ENCODE measurements at places on chromosomes 1 and 21. TPM values are rescaled to one million over a fixed set of nuclear protein-coding genes. Genes with fewer than 3 reads are reported as not detected.

- DNase-seq, result no peak
Observed at GRCh38 chr1:47635597-47635996, 197.8 kb downstream of the FOXD2 start.

DNA sequence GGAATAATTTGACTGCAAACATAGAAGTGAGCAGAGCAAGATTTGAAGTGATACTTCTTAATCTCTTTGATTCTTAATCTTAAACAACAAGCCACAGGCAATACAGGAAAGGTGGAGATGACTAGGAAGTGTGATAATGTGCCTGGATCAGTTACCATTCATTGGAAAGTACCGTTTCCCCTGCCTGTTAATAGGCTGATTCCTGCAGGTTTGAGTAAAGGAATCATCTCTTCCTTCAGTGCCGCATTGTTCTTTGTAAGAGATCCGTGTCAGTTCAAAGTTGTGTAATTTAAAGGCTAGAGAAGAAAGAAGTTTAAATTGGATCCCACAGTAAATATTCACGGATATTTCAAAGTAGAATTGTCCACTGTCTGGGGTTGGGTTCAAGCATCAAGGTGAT, 43.5 kb upstream of the BCL10 start:
- no peak for DNase-seq

FNDC5 gene
- total RNA-seq, result not detected

DNA sequence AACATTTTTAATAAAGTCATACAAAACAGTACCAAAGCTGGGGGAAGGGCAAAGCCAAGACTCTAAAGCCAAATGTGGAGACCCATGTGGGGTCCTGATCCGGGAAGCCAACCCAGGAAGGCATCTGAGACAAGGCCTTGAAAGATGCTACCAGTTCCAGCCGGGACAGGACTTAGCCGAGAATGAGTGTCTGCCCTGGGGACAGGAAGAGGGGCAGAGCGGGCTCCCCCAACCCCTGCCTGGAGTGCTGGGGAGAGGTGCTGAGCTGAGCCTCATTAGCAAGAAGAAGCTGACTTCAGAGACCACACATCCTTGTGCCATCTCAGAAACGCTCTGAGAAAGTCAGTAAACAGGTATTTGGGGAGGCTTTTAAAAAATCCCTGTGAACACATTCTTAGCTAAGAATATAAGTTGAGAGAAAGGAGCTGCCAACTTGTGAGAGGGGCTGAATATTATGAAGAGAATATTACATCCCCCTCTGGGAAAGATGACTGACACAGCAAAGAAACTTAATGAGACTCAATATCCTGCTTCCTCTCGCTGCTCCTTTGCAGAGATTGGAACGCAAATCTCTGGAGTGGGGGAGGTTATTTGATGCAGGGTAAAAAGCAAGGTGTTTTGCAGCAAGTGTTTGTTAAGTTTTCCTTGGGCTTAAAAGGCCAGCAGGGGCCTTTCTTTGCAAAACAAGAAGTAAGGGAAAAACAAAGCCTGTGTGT, 103.3 kb upstream of the KCND3 start:
- DNase-seq, result no peak

DNA sequence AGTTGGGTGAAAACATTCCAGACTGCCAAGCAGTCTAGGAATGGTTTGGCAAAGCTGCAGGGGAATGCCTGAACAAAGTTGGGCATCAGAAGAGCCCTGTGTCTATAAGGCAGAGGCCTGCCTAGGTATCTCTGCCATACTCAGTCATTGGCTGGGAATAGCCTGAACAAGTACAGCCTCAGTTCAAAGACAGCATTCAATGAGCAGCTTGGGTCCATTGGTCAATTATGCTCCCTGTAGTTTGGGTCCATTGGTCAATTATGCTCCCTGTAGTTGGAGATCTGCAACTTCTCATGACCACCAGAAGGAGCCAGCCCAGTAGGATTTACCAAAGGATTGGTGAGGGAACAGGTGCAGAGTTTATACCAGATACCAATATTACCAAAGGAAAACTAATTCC, 31.6 kb downstream of the FMO3 start:
- DNase-seq, result no peak

ASPM gene
- 0.16 TPM for total RNA-seq

PDC gene
- not detected for total RNA-seq

DNA sequence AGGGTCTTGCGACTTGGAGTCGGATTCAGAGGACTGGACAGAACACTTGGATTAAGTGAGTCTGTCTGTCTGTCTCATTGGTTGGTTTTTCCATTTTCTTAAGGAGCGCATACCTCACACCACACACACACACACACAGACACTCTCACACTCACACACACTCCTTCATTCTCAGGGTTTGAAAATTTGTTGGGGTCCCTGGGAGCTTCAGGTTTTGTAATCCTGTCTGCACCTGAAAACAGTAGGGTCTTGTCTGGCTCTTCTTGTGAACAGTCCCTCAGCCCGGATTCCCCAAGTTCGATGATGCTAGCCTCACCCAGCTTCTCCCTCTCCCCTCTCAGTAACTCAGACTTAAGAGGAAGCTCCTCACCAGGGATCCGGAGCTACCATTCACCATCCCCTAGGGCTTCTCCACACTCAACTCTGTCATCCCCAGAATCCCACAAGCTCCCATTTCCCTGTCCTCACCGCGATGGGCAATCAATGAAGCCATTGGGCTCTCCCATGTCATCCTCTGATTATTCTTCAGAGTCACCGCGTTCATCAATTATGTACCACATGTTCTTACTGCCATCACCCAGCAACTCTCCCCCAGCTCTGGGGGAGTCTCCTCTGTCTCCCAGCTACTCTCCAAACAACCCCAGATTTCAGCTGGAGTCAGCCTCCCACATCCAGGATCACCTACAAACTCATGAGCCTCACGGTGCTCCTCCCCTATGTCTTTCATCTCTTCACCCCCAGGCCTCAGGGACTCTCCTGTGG, 1530.9 kb upstream of the TPTE start:
- DNase-seq, result no peak

DNA sequence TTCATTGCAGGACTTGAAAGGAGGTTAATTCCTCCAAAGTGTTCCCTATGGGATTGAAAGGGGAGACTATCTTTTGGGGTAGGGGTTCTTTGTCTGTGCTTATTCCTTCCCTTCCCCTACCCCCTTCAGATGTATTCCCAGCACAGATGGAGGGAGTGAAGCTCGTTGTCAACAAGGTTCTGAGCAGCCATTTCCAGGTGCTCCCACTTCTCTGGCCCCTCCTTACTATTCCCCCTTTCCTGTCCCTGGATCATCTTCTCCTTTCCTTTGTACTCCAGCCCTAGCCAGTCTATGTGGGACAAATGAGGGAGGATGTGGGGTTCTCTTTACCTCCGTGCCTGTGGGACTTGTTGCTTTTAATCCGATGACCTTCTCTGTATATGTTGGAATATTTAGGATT, 899 bp downstream of the TOMM40L start:
- DNase-seq, result no peak

GRCh38 chr1:75985827-75986226, 53.6 kb upstream of the ASB17 start:
- no peak for DNase-seq

- DNase-seq, result no peak
Observed at GRCh38 chr1:24415910-24416665, 486 bp downstream of the NIPAL3 start.

DNA sequence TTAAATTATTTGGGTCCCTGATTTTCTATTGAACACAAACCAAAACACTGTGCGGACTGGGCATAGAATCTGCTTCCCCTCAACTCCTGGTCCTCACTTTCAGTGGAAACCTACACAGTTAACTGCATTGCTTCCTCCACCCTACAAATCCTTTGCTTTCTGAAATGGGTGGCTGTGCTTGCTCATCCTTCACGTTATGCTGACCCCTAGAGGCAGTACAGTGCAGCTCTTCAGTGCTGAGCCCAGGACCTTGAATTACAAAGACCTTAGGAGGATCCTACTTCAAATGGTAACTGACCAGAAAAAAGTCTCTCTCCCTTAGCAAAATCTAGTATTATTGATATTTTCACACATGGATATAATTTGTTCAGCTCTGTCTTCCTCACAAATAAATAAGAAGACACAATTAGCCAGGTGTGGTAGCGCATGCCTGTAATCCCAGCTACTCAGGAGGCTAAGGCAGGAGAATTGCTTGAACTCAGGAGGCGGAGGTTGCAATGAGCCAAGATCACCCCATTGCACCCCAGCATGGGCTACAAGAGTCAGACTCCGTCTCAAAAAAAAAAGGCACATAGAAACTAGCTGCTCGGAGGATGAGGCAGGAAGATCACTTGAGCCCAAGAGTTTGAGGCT, 63.4 kb upstream of the L1TD1 start:
- DNase-seq, result no peak

DNA sequence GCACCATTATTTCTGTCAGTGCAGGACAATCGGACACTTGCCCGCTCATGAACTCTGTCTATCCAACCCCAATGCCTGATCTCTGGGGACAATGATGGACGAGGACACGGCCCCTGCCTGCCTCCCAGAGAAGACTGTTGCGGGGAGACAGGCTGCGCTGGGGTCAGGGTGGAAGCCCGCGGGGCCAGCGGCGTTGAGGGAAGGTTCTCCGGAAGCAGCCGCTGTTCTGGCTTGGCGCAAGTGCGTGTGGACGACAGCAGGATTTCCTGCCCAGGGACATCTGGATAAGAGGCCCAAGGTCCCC, 18.8 kb downstream of the RHBG start:
- DNase-seq, result no peak

- DNase-seq, result no peak
Observed at GRCh38 chr1:173392895-173393658, 84.1 kb upstream of the PRDX6 start.

DNA sequence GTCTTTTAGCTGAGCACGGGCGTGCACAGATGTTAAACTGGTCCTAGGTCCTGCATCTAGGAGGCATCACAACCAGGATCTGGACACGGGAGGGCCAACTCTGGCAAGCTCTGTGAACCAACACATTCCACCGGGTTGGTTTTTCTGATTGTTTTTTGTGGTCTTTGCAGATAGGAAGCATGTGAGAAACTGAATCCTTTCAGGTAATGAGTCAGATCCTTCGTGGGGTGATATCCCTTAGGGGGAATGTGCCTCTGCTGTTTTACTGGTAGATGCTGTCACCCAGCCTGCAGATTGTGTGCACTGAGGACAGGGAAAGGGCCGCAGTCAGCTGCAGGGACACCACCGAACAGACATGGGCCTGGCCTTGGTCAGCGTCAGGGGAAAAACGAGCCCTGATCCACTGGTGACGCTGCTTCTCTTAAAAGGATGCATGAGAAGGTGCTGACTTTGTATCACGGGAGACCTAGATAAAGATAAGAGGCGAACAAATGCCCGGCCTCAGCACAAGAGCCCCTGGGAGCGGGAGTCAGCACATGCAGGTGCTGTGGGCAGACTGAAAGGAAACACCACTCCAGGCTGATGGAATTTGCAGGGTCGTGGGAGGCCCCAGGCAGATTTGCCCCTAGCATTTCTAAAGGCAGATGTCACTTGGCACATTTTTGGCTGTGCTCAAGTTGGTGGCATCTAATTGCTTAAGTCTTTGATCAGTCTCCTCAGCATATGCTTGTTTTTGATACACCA, 51.1 kb downstream of the DOP1B start:
- no peak for DNase-seq

S100A12 gene
- not detected for total RNA-seq

DNA sequence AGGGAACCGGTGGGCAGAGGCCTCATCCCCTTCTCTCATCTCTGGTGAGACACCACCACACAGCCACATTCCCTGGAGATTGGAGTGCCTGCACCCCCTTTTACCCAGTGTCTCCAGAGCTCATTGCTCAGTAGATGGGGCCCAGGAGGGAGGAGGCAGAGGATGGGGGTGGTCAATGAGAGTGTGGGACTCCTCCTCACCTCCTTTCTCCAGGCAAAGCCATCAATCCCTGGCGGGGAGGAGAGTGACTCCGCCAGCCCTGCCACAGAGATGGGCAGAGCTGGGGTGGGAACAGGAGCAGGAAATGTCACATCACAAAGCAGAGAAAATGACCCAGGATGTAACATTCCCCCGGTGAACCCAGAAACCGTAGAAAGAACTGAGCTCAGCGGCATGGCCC, 117.2 kb downstream of the MATN1 start:
- DNase-seq, result no peak

- DNase-seq, result no peak
Observed at GRCh38 chr1:205577874-205578658, 53.7 kb downstream of the ELK4 start.

DNA sequence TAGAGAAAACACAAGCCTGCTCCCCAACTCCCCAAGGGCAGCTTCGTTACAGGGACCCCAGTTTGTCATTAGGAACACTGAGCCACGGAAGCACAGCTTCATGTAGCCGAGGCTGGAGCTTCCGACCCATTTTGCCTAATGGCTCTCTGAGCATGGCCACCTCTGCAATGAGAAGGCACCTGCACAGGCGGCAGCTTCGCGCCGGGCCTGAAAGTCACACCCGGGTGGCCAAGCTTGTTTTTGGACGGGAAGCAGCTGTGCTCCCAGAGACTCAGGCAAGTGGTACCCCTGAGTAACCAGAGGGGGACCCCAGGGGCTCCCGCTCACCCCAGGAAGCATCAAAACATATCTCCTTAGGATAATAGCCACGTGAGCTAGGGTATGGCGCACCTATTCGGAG, 80.9 kb downstream of the SLC66A1 start:
- no peak for DNase-seq

GRCh38 chr1:5394111-5394510, 598.1 kb downstream of the NPHP4 start:
- no peak for DNase-seq

GRCh38 chr1:85202092-85202863, 1.5 kb upstream of the SYDE2 start:
- no peak for DNase-seq

Measured in naive thymus-derived CD8-positive, alpha-beta T cell (primary cell).